ENCODE measurements at places on chromosomes 2 and 18.

GRCh38 chr2:121905201-121905600 is 149.8 kb downstream of the TSN start:
- no peak for DNase-seq

DNA sequence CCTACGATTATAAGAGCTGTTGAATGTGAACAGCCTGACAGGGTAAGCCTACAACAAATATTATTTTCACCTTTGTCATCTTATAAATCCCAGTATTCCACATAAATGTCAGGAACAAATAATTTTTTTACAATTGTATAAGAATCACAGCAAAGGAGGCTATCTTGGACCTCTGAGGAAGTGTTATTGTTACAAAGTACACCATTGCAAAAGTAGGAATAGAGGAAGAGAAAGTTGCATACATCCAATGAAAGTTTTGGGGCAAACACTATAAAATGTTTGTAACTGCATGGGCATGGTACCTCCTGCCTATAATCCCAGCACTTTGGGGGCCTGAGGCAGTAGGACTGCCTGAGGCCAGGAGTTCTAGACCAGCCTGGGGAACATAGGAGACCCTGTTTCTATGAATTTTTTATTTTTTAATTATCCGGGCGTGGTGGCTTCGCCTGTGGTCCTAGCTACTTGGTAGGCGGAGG is 715 bp upstream of the MEMO1 start:
- DNase-seq, result no peak

DNA sequence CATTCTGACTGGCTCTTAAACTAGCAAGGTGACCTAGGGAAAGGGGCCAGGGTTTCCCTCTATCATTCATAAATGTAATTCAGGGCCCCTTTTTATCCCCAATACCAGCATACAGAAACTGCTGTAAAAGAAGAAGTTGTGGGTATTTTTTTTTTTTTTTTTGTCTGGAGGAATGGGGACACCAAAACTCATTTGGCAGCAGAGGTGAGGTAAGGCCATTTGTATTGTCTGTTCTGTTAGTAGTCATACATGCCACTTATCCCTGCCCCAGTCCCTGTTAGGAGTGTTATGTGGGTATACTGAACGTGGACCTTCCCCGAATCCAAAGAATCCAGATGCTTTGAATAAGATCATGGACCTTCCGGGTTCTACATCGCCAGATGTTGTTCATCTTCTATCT is 1.7 kb downstream of the SEPTIN2 start:
- no peak for DNase-seq

DNA sequence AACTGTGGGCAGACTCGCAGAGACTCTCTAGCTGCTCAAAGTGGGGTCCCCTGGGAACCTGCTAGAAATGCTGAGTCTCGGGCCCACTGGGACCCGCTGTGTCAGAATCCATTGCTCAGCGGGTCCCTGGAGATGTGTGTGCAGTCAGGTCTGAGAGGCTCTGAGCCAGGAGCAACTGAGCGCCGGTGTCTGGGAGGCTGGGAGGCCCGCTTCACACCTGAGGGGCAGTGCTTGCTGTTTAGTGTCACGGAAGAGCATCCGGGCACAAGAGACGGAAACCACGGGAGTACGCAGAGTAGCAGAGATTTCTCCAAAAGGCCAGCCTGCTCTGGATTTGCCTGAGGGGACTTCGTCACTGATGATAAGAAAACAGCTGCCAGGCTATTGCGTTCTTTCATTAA is 70.1 kb downstream of the EDAR start:
- DNase-seq, result no peak

- no peak for DNase-seq
Observed at GRCh38 chr2:133072837-133073694, 403.1 kb upstream of the LYPD1 start.

GRCh38 chr18:79071037-79071436 is 1.8 kb downstream of the ATP9B start:
- DNase-seq, result no peak

DNA sequence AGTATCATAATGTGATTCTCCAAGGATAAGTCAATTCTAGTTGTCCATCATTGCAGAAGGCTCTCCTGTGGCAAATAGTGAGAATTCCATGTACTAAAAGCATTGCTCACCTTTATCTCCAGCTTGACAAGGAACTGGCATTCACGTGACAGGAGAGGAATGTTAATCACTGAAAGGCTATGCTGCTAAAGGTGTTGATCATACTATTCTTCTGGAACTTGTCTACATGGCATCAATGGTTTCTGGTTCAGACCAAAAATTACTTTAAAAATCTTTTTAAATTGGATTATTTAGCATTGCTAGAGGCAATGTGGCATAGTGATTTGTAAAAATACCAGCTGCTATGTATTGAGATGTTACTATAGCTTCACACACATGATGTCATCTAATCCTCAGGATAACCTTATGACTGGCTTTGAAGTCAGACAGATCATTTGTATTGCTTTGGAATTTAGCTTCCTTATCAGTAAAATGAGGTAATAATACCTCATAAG is 414.4 kb downstream of the MTX2 start:
- DNase-seq, result no peak

DNA sequence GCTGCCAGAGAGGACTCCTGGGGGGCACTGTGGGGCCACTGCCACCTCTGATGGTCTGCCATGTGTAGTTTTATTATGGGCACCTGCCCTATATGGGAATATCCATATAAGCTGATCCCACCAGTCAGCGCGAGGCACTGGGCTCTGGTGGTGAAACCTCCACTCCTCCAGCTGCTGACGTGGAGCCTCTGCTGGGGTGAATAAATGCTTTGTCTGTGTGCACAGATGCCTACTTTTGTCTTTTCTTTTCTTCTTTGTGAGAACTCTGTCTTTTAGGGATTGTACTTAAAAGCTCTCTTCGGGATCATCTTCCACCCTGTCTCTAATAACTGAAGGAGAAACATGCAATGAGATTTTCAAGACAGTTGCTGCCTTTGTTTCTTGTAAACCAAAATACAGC is 68.9 kb upstream of the NCK2 start:
- no peak for DNase-seq

DNA sequence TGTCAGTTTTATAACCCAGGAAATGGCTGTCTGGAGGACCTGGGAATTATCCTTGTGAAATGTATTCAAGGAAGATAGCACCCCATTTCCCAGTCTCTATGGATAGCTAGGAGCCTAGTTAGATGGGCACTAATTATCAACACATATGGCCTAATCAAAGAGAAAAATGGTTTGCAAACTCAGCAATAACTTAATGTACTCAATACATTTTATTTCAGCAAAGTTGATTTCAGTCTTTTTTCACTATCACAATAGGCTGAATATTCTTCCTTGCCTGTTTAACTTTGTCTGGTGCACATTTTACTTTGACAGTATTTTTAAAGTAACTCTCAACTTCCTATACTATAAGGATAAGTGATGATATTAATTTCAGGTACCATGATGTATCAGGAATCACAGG is 756.3 kb downstream of the CCDC85A start:
- no peak for DNase-seq

DNA sequence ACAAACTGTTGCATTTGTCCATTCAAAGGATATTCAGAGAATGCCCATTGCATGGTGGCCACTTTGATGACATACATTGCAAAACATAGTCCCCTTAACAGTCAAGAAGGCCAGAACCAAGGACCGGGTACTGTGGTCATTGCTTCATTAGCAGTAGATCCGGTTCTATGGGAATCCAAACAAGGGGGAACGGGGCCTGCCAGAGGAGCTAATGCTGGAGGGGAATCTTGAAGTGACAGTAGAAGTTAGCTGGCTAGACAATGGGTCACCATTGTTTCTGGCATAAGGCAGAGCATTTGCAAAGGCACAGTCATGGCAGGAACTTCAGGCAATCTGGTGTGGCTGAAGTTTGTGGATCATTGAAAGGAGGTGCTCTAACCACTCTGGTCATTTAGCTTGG is 279.7 kb downstream of the SS18 start:
- DNase-seq, result no peak

DNA sequence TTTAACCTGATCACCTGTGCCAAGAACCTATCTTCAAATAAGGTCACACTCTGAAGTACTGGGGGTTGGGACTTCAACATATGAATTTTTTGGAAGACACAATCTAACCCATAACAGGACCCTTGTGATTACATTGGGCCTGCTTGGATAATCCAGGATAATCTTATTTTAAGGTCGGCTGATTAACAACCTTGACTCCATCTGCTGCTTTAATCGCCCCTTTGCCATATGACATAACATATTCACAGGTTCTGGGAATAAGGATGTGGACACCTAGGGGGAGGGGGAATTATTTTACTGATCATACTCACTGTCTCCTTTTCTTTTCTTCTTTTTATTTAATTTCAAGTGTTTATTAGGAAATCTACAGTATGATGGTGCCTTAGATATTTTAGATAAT is 34.8 kb downstream of the CDH20 start:
- DNase-seq, result no peak

- DNase-seq, result no peak
Observed at GRCh38 chr2:119019521-119019920, 77.5 kb downstream of the MARCO start.

DNA sequence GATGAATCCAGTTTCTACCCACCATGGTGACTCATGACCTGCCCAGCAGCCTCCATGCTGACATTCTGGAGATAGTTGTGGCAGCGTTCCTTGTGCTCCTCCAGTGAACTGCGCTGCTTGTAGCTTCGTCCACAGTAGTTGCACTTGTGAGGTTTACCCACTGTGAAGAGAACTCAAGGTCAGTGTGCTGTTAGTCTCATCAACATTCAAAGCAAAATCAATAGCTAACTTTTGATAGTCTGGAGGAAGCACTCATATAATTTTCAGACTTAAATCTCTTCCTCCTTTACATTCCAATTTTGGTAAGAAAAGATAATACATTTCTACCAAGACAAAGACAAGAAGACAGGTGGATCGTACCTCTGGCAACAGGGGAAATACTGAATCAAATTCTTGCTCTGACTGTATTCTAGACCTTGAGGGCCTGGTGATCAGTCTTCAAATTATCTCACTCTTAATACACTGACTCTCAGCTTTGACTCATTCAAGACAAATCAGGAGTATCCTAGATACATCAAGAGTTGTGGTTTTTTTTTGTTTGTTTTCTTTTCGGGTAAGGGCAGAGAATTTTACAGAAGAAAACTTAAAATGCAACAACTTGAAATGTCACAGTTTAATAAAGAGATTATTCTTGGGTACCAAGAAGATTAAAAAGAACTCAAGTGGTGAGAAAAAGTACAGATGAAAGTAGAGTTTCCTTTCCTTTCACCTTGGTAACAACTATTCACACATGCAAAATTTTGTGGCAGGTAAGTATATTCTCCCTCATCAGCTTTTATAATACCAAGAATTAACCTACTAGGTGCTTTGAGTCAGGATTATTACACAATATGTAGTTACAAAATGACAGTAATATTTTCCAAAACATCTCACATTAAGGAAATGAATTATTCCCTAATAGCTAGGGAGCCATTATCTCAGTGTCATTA is 129.2 kb downstream of the IKZF2 start:
- DNase-seq, result peak; percentile 8

DNA sequence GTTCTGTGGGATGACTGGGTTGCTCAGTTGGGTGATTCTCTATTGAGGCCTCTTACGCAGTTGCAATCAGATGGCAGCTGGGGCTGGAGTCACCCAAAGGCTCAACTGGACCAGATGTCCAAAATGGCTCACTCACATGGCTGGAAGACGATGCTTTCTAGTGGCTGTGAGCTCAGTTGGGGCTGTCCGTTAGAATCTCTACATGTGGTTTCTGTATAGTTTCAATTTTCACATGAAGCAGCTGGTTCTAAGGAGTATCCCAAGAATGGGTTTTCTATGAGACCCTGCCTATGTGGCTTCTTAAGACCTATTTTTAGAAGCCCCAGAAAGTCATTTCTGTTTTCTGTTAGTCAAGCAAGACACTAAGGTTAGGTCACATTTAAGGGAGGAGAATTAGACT is 4.4 kb downstream of the XRCC5 start:
- no peak for DNase-seq

DNA sequence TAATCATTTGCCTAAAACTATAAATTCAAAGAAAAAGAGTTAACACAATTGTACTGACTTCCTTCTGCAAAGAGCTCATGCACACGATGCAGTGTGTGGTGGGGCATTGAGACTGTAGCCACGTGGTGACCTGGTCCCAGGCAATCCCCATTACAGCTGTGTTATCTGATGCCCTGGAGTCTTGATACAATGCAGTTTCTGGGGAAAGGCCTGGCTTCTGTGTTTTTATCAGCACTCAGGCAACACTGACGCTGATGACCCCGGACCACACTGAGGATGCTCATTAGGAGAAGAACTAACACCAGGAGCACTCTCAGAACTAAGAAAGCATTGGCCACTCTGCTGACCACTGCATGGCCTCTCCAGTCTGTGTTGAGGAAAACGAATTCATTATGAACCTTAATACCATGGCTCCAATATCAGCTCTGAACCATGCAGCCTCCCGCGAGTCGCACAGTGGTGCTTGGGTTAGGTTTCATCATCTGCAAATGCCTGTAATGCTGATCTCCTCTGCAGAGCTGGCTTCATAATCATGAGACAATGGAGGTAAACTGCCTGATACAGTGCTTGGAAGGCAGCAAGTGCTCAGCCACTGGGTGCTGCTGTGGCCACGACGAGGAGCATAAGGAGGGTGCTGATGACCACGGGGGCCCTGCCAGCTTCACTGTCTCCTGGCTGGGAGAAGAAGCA is 218.5 kb downstream of the MYT1L start:
- no peak for DNase-seq

DNA sequence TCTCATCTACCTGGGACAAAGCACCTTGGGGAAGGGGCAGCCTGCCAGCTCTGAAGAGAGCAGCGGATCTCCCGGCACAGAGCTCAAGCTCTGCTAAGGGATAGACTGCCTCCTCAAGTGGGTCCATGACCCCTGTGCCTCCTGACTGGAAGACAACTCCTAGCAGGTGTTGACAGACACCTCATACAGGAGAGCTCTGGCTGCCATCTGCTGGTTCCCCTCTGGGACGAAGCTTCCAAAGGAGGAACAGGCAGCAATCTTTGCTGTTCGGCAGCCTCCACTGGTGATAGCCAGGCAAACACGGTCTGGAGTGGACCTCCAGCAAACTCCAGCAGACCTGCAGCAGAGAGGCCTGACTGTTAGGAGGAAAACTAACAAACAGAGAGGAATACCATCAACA is 549.9 kb upstream of the LRATD1 start:
- no peak for DNase-seq

DNA sequence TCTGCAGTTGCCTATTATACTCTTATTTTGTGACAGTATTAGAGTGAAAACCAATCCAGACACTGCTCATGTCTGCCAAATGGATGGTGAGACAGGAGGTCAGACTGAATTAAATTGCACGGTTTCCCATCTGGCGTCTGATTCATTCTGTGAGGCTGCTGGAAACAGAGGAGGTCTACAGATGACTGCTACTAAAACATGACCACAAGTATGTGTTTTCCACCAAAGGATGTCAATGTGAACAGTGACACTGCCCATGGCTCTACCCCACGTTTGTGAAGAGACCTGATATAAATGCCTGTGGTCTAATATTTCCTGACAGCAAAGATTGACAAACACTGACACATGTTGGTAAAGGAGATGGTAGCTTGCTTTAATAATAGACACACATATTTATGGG is 104.3 kb upstream of the ST6GAL2 start:
- DNase-seq, result no peak

DNA sequence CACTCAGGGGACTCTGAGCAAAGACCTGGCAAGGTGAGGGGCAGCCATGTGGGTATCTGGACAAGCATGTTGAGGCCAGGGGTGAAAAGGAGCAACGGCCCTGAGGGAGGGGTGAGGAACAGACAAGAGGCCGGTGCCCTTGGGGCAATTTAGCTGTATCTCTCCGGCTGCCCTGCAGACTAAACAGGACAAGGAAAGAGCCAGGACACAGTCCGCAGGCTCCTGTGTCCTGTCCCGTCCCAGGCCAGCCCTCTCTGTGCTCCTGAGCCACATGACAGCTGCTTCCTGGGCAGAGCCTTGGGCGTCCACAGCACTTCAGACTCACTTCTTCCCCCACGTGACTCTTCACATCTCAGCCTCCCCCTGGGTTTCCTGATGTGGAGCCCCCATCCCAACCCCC is 206.1 kb downstream of the KLHL29 start:
- DNase-seq, result no peak

All from CD4-positive, alpha-beta T cell treated with Interleukin-17A for 4 hours (primary cell).